ENCODE measurements at places on chromosomes 1 and 21.

- no peak for DNase-seq
These were observed 8.7 kb upstream of the SLC25A24 start for GRCh38 chr1:108208724-108209446.

DNA sequence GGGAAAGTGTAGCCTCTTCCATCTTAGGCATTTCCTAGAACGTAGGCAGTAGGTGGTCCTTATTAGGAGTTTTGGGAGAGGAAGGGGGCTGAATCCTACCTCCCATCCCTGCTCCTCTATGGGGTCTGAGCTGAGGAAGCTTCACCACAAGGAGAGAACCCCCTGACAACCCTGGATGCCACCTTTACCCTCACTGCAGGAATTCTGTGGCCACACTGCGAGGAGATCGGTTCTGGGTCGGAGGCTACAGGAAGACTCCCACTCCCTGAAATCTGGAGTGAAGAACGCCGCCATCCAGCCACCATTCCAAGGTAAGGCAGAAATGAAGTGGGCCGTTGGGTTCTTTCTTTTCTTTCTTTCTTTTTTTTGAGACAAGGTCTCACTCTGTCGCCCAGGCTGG, 1.5 kb downstream of the MX1 start:
- no peak for DNase-seq

- no peak for DNase-seq
These were observed 72.2 kb upstream of the SELENON start for GRCh38 chr1:25727635-25728286.

DNA sequence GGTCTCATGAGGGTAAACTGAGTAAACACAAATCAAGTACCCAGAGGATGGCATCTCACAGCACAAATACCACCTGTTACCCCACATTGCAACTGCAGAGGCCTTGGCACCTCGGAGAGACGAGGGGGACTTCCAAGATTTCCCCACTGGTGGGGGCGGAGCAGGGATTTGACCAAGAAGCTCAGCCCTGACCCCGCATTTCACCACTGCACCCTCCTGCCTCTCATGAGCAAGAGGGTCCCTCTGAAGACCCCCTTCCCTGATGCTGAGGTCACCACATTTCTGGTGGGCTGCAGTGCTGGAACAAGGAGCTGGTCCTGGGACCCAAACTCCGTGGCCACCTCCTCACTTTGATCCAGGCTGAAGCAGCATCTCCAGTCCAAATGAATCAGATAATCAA, 342.4 kb downstream of the NPHP4 start:
- no peak for DNase-seq

GRCh38 chr21:42135386-42136052, 64.4 kb downstream of the UMODL1 start:
- DNase-seq: no peak
